Suprapubic skin (tissue), 4 donors: ENCODE measurements at places on chromosomes 1 and 21.

DNA sequence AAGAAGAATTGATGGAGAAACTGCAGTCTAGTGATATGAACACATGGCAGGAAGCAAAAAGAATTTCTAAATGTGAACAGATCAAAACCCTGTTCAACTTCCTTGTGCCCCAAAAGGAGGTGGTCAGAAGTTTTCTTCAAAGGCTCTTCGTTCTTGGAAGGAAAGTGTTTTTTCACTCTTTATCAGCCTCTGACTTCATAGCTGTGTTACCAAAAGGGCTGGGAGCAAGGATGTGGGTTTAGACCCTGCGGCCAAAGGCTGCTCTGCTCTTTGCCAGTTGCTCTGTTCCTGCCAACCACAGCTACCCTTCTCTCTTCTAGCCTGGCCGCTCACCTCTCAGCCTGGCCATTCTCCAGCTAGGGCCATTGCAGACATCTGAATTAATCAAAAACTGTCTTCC, 53.8 kb downstream of the PTGER3 start:
- no peak for DNase-seq

DNA sequence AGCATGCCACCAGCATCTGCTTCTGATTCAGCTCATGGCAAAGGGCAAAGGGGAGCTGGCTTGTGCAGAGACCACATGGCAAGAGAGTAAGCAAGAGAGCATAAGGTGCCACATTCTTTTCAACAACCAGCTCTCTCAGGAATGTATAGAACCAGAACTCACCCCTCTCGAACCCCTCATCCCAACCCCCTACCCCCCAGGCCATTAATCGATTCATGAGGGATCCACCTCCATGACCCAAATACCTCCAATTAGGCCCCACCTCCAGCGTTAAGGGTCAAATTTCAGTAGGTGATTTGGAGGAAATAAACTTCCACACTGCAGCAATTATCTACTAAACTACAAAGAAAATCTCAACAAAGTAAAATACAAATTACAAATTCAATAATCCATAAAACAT, 32.2 kb upstream of the LRRC7 start:
- DNase-seq: no peak

- DNase-seq: no peak
These were observed 19.6 kb downstream of the LBR start for GRCh38 chr1:225408249-225408648.

DNA sequence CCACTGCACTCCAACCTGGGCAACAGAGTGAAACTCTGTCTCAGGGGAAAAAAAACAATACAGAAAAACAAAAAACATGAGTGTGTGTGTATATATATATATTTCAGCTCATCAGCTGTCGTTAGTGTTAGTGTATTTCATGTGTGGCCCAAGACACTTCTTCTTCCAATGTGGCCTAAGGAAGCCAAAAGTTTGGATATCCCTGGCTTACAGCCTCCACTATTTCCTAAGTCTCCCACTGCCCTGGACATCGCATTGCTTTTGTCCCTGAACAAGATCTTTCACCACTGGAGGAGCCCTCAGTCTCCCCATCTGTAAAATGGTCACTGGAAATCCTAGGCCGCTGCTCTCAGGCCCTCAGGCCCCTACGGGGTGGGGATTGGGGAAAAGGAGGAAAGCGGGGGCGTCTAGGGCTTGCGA, 391 bp upstream of the LDLRAP1 start:
- DNase-seq: no peak

- DNase-seq: no peak
These were observed 347.8 kb downstream of the DUSP10 start for GRCh38 chr1:221394011-221394544.

DNA sequence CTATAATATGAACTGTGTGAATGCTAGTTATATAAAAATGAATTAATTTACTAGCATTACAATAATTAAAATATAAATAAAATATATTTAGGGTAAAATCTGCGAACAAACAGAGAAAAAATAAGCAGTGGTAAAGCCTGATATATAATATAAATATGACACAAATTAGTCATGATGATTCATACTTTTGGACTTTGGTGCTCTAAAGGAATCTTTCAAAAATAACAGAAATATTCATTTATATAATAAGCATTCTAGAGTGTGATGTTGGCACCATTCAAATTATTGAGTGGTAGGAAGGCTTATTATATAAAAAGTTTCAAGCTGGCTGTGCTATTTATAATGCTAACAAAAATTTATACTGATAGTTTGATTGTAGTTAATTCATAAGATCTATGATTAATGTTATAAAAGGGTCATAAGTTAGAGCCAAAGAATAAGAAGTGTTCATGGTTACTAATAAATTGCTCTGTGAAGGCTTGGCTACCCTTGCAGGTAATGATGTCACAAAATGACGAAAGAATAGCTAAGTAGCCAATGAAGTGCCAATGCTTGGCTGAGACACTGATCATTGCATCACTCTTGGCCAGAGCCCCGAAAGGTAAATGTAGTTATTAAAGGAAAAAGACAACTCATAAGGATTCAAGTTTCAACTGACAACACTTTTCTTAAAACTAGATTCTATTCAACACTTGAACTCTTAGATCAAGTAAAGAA, 108.7 kb downstream of the USH2A start:
- no peak for DNase-seq

DNA sequence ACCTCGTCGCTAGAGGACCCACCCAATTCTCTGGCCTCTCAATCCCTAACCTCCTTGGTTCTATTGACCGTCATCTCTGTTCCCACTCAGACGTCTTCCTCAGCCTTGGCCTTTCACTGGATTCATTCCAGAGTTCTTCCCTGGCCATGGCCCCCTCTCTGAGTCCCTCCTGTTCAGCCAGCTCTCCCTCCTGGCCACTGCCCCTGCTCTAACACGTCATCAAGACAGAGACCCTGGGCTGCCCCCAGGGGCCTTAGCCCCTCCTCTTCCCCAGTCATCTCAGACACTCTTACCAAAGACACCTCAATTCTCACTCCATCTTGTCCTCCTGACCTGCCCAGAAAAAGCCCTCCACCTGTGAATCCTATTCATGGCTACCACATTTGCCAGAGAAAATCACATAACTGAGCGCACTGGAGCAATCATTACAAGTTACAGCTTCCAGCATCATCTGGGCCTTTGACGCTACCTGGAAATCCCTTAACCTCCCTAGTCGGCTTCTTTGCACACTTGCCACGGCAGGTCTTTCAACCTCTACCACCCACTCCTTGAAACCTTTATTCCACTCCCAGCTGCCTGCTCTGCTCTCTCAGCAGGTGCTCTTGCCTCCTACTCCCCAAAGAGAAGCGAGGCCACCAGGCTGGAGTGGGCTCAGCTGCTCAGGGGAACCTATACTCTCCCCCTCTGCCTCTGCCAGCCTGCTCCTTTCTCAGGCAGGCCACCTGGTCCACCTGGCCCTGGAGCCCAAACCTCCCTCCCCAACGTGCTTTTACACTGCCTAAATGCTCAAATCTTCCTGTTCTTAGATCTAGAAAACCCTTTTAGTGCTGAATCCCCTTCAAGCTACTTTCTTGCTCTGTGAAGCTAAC, 14.0 kb downstream of the DCST2 start:
- DNase-seq: no peak

GRCh38 chr1:12276225-12276624, 46.4 kb downstream of the VPS13D start:
- no peak for DNase-seq

GRCh38 chr1:41612953-41613352, 128.5 kb upstream of the EDN2 start:
- no peak for DNase-seq
